ENCODE measurements at places on chromosomes 12 and 14.

DNA sequence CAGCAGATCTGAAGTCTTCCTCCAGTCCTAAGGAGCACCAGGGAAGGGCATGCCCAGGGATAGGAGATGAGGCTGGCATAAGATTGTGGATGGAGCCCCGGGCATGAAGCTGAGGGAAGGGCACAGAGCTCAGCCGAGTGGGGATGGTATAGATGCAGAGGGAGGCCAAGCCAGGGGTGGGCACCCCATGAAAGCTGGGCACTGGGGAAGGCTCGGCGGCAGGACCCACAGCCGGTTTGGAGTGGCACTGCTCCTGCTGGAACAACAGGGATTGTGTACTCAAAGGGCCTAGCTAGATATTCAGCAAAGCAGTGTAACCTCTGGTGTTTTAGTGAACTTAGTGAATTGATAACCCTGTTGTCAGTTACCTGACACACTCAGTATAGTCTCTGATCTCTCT is 117.1 kb downstream of the NTF3 start:
- no peak for DNase-seq

DNA sequence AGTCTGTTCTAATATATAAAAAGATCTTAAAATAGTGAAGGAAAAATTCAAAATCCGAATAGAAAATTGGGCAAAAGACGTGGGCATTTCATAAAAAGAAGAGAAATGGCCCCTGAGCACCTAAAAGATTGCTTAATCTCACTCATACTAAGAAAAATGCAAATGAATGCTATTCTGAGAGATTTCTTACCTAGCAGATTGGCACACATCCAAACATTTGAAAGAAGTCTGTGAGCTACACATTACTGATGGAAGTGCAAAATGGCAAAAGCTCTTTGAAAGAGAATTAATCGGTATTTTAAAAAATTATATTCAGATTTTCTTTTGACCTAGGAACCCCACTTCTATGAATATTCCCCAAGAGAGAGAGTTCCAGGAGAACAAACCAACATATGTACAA is 280.4 kb upstream of the GARIN6 start:
- DNase-seq, result no peak

GRCh38 chr12:110223777-110224378 is 57.2 kb upstream of the ATP2A2 start:
- peak; percentile 64 for DNase-seq

GRCh38 chr12:131097202-131098177 is 143.8 kb downstream of the ADGRD1 start:
- no peak for DNase-seq

GRCh38 chr14:100332071-100332639 is 9.0 kb downstream of the SLC25A47 start:
- DNase-seq, result no peak

GRCh38 chr12:16670456-16671050 is 64.6 kb upstream of the LMO3 start:
- DNase-seq, result peak; percentile 30

GRCh38 chr12:2288875-2289274 is 236.1 kb downstream of the CACNA1C start:
- no peak for DNase-seq

- DNase-seq, result no peak
Observed at GRCh38 chr12:62808166-62808879, 126.6 kb downstream of the PPM1H start.

GRCh38 chr12:69170293-69170692 is 69.1 kb upstream of the CPSF6 start:
- DNase-seq, result no peak

GRCh38 chr12:101850199-101850598 is 19.4 kb upstream of the GNPTAB start:
- no peak for DNase-seq

GRCh38 chr12:64064706-64065105 is 157.4 kb downstream of the KICS2 start:
- no peak for DNase-seq

DNA sequence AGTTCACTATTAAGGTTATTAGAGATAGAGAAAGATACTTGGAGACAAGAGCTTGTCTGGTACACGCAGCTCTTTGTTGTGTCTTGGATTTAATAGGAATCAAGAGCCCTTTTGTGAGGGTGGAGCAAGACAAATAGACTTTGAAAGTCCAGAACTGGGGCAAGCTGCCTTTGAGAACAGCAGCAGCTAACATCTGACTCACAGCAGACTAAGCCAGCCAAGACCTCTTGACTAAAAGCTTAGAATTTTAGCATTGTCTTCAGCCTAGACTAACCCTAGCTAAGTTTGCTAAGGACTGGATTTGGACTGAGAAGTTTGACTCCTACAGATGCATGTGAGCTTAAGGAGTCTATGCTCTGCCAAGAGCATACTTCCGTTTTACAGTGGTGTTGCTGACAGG is 201.9 kb upstream of the RBM19 start:
- peak; percentile 80 for DNase-seq
